ENCODE measurements at places on chromosomes 16 and 17.

- peaks cover 16% of the 10 kb centered on the region for H3K4me1 ChIP-seq
- H3K36me3 ChIP-seq, result no peaks in the 10 kb centered on the region
- no peak overlapping the region for H3K27ac ChIP-seq
- no peaks in the 10 kb centered on the region for H3K27me3 ChIP-seq
These were observed 60.5 kb downstream of the TK2 start for GRCh38 chr16:66489385-66489784.

- H3K36me3 ChIP-seq, result no peaks in the 10 kb centered on the region
- no peaks in the 10 kb centered on the region for H3K4me1 ChIP-seq
- H3K4me3 ChIP-seq, result no peak overlapping the region
These were observed 77.9 kb downstream of the MAP2K4 start for GRCh38 chr17:12098568-12098967.

DNA sequence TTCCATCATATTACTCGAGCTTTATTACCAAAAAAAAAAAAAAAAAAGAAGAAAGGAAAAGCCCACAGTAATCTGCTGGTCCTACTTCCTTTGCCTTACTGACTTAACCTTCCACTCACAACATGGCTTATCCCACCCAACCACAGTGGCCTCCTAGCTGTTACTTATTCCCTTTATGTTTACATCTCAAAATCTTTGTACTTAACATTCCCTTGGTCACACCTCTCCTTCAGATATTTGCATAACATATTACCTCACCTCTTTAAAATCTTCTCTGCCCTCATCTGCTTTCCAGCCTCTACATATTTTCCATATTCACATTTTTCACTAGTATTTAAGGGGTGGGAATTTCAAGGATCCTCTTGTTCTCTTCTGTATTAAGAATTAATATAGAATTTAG is 327.0 kb upstream of the TBX2 start:
- DNase-seq, result no peak
- no peak overlapping the region for H3K27ac ChIP-seq
- H3K4me1 ChIP-seq, result no peaks in the 10 kb centered on the region
- H3K27me3 ChIP-seq, result no peaks in the 10 kb centered on the region

DNA sequence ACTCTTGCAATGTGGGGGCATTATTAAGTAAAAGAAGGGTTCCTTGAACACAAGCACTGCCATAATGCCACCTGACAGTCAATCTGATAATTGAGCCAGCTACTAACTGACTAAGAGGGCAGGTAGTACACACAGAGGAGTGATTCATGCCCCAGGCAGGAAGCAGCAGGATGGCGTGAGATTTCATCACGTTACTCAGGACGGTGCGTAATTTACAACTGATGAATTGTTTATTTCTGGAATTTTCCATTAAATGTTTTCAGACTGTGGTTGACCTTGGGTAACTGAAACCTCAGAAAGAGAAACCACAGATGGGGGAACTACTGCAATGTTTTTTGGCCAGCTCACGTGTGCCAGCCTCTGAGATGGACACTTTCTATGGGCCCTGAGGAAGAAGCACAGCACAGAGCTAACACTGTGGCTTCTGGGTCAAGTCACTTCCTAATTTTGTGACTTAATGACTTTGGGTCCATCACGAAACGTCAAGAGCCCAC is 46.7 kb downstream of the C17orf67 start:
- H3K27ac ChIP-seq, result peak overlapping the region; percentile 57
- no peaks in the 10 kb centered on the region for H3K4me1 ChIP-seq
- no peak overlapping the region for H3K4me3 ChIP-seq
- H3K36me3 ChIP-seq, result no peaks in the 10 kb centered on the region
- DNase-seq, result no peak

DNA sequence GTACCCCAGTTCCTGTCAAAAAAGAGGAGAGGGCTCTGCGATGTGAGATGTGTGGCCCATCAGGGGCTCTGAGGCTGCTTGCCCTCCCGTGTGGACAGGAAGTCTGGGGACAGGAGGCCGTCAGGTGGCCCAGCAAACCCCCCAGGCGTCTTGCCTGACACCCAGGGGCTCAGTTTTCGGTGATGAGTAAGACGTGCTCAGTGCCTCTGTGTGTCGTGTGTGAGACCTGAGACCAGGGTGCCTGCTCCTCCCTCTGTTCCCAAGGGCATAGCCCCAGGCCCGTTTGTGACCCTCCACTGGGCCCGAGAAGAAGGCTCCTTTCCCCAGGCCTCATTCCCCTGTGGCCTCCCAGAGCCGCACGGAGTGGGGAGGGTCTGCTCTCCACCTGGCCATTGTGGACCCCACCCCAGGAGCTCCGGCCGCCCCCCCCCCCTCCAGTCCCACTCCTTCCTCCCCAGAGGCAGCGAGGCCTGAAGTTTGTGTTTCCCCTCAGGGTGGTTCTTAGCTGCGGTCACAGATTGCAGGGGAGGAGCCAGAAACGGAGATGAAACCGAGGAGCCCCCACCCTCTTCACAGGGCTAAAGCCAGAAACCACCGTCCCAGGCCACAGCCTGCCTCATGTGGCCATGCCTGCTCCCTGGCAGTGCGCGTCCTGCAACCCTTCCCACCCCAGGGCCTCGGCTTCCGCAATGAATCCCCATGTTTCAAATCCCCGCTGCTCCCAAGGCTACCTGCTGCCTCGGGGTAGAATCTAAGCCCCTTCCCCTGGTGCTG is 4.9 kb upstream of the ACTG1 start:
- no peak for DNase-seq
- H3K36me3 ChIP-seq, result no peaks in the 10 kb centered on the region
- H3K4me3 ChIP-seq, result peak overlapping the region; percentile 98
- H3K27me3 ChIP-seq, result peaks cover 5% of the 10 kb centered on the region
- peak overlapping the region; percentile 100 for H3K27ac ChIP-seq

DNA sequence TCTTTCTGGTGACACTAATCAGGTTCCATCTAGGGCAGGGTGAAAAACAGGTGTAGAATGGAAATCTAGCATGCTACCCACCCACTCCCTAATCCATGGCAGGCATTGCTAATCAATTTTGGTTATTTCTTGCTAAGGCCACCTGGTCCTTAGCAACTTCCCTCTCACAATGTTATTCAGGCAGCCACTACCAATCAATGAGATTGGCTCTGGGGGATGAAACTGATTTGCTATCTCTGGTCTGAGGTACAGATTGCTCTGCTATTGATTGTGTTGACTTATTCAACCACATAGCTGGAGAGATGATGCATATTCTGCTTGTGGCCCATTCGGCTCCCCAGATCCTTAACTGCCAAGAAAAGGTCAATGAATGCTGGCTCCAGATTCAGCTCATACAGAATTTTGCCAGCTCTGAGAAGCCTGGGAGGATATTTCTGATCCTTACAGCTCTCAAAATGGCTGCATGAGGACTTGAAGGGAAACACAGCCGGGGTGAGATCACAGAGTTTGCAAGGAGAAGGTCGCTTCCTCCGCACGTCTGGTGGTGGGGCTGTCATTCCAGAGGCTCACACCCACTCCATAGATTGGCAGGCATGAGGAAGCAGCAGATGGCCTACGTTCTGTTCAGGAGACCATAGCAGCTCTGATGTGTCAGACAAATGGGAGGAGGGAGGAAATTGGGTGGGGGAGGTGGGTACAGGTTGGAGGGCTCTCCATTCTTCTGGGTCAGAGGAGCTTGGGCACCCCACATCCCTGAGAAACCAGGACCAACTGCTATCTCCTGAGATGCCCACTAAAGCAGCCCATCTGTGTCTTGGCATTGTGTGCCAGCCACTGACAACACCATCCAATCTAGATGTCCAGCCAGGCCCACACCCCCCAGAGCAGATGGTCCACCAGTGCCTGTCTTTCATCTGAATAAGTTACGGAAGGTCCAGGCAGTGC is 22.3 kb downstream of the SEZ6 start:
- H3K27ac ChIP-seq, result no peak overlapping the region
- H3K36me3 ChIP-seq, result no peaks in the 10 kb centered on the region
- DNase-seq, result no peak
- no peak overlapping the region for H3K4me3 ChIP-seq

DNA sequence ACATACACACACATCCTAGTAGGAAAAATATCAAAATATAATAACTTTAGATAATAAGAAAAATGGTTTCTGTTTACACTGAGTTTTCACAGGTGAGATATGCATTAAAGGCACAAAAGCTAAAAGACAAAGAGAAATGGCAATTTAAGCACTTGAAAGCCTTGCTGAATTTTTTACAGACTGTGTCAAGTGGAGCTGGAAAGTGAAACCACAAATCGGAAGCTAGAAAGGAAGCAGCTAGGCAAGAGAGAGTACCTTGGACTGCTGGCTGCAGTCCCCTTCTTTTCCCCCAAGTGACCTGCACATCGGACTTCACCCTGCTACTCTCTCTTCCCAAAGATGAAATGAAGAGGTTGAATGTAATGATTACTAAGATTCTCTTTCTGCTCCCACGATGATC is 135.1 kb downstream of the CDH13 start:
- H3K36me3 ChIP-seq, result no peaks in the 10 kb centered on the region
- H3K4me3 ChIP-seq, result no peak overlapping the region
- no peaks in the 10 kb centered on the region for H3K27me3 ChIP-seq
- no peak overlapping the region for H3K27ac ChIP-seq
- DNase-seq, result no peak
- H3K4me1 ChIP-seq, result peaks cover 9% of the 10 kb centered on the region

All from esophagus squamous epithelium (tissue), 5 donors.